NCI-H1092 (cell line): ENCODE measurements at places on chromosomes 7 and 10.

- DNase-seq = no peak
These were observed 89.4 kb downstream of the INPP5A start for GRCh38 chr10:132626761-132627665.

GRCh38 chr7:47537716-47538675, 43.9 kb downstream of the TNS3 start:
- DNase-seq = no peak

- no peak for DNase-seq
These were observed 396 bp downstream of the PSMG3 start for GRCh38 chr7:1569440-1569832.

GRCh38 chr10:73054286-73054685, 42.4 kb downstream of the P4HA1 start:
- no peak for DNase-seq

DNA sequence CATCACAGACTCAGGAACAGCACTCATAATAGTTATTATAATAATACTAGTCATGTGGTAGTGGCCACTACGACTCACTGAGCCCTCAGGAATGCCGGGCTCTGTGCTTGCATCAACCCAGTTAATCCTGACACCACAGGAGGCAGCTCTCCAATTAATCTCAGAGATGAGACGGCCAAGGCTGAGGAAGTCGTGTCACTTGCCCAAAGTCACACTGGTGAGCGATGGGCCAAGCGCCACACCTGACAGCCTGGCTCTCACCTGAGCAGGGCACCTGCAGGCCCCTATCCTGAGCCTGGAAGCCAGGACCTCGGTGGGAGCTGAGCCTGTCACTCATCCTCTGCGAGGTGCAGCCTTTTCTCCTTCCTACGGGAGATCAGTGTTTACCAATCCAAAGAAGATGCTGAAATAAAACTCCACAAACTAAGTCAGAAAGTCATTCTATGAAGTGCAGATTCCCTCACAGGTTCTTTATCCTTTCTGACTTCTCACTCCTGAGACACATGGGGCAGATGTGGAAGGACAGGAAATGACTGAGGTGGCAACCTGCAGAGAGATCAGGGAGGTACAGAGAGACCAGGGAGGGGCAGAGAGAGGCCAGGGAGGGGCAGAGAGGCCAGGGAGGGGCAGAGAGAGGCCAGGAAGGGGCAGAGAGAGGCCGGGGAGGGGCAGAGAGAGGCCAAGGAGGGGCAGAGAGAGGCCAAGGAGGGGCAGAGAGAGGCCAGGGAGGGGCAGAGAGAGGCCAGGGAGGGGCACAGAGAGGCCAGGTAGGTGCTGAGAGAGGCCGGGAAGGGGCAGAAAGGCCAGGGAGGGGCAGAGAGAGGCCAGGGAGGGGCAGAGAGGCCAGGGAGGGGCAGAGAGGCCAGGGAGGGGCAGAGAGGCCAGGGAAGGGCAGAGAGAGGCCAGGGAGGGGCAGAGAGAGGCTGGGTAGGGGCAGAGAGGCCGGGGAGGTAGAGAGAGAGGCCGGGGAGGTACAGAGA, 38.5 kb downstream of the VIPR2 start:
- DNase-seq = no peak

GRCh38 chr7:157789094-157789493, 452.3 kb downstream of the DNAJB6 start:
- DNase-seq = no peak

GRCh38 chr7:104793066-104793465, 220.9 kb upstream of the KMT2E start:
- no peak for DNase-seq

DNA sequence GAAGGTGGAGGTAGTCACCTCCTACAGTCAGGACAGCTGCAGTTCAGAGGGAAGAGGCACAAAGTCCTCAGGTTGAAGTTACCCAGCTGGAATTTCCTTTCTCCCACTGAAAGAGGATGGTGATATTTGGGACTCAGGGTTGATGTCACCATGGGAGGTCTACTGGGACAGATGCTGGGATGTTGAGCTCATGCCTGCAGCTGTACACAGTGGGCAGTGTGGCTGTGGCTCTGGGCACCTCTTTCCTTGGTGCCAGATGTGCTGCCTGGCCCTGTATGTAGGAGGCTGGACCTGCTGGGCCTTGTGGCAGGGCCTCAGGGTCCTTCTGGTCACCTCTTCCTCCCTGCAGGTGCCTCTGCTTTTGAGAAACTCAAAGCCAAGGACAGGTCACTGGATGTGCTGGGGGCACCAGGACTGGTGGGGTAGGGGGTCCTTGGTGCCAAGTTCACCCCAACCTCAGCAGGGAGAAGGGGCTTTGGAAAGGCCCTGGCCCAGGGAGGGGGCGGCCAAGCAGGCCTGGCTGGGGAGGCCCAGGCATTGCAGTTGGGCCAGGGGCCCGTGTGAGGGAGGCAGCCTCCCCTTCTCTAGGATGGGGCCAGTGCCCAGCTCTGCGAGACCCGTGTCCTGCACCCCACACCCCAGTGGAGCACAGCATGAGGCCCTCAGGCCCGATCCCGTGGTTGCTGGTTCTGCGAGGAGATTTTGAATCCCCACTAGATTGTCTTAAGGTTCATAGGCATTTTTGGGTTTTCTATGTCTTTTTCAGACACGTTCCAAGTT, 103.1 kb downstream of the BMS1 start:
- no peak for DNase-seq

DNA sequence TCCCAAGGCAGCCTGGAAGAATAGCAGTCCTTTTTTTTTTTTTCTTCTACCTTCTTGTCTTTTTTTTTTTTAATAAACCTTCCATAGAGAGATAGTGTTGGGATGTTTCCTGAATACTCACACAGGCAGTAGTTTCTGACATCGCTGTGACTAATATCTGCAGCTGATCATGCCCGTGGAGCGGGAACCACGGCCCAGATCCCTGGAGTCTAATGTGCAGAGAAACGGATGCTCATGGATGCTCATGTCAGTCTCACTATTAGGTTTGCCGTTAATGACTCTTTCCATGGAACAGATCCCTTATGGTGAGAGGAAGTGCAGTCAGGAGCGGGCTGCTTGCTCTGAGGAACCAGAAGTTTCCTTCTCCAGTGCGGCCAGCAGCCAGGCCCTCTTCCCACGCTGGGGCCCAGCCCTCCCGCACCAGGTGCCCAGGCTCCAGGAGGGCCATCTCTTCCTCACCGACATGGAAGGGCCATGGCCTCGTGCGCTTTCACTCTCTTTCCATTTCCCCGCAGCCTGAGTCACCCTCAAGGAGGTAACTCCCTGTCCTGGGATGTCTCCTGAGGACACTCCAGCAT, 132.5 kb downstream of the WDR37 start:
- DNase-seq = no peak

DNA sequence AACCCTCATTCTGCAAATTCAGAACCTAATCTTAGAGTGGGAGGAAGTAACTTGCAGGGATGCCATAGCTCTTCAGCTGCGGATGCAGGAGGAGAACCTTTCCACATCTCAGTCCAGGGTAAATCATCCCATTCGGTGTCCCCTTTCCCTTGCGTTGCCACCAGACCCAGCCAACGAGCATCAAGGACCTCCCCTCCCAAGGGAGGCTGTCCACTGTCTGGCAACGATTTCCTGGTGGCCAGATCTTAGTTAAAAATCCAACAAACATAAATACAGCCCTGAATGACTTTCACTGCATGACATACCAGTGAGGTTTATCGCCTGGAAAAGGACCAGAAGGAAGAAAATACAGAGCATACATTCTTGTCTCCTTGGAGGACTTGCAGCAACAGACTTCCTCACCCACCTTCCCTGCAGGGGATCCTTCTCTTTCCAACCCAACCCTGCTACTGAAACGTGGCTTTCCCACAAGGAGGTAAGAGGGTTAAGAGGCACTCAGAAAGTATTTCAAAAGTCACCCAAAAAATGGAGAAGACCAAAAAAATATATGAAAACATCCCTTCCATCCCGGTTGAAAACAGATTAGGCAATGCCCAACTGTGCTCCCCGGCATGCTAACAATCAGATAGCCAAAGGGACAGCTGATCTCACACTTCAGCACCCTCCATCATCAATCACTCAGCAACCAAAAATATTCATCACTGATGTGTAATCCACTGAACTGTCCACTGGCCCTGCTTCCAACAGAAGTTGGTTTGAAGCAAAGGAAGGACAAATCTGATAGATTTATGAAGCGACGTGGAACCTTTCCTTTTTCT, 206.6 kb downstream of the TNS3 start:
- no peak for DNase-seq

DNA sequence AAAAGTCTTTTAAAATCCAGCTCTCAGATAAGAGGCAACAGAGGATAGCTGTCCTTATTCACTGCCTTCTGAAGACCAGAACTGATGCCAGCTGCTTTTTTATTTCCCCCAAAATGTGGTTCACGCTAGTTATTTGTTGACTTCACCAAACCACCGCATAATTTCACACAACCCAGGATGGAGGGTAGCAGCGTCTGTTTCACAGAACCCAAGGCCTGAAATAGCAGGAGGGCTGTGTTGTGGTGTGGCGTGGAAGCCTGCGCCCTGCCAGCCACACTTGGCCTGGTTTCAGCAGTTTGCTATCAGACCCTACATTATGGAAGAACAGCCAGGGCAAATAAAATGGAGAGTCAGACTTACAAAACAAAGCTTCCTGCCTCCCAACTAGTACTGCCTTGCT, 155.4 kb downstream of the DYNC1I1 start:
- peak; percentile 71 for DNase-seq

DNA sequence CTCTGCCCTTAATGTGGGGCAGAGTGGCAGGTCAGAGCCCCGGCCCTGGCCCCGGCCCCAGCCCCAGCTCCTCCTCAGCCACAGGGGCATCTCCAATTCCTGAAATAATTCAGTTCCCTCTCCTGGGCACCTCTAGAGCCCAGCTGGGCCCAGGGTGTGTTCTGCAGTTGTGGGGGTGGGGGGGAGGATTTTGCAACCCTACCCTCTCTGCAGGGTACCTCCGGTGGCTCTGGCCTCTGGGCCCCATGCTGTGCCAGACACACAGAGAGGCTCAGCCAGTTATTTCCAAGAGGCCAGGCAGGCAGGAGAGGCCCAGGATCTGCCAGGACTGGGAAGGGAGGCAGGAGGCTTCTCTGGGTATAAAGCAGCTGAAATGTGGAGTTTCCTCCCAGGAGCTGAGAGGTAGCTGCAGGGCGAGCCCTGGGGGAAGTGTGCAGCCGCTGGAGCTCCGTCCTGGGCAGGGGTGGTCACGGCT, 47.9 kb downstream of the PWWP2B start:
- DNase-seq = no peak

GRCh38 chr10:17255512-17255911, 27.5 kb downstream of the VIM start:
- no peak for DNase-seq

DNA sequence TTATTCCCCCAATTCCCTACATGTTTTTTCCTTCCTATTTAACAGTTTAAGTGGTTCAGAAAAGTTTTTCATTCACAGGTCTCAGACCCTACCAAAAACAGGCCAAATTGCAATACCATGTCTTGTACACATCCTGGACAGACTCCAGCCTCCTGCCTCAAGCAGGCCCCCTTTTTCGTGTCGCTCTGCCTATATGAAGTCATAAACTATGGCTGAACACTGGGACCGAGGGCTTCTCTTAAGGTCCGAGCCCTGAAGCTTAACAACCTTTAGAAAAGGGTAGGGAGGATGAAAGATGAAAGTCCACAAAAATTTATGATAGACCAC, 1.4 kb downstream of the FBXW4 start:
- no peak for DNase-seq

DNA sequence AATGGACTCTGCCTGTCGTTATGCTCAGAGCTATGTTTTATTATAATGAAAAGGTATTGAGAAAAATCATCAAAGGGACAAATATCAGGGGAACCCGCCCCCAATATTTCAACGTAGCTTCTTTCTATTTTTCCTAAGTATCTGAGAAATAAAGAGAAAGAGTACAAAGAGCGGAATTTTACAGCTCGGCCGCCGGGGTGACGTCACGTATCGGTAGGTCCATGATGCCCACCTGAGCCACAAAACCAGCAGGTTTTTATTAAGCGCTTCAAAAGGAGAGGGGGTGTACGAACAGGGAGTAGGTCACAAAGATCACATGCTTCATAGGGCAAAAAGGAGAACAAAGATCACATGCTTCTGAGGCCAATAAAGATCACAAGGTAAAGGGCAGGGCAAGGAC, 281.6 kb upstream of the POM121L12 start:
- no peak for DNase-seq

DNA sequence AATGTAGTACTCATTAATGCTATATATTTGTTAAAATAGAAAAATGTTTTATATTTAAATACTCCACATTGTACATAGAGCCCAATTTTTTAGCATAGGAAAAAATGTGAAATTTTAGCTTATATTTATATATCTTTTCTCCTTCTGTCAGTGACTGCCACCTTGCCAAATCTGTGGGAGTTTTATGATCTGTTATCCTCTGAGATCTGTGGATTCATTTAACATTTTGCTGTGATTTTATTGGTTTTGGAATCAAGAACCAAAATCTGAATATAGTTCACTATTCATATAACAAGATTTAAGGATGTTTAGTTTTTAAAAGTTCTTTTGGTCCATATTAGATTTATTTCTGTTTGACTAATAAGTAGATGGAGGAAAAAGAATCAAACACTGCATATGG, 127.9 kb downstream of the PPP1R9A start:
- DNase-seq = no peak

DNA sequence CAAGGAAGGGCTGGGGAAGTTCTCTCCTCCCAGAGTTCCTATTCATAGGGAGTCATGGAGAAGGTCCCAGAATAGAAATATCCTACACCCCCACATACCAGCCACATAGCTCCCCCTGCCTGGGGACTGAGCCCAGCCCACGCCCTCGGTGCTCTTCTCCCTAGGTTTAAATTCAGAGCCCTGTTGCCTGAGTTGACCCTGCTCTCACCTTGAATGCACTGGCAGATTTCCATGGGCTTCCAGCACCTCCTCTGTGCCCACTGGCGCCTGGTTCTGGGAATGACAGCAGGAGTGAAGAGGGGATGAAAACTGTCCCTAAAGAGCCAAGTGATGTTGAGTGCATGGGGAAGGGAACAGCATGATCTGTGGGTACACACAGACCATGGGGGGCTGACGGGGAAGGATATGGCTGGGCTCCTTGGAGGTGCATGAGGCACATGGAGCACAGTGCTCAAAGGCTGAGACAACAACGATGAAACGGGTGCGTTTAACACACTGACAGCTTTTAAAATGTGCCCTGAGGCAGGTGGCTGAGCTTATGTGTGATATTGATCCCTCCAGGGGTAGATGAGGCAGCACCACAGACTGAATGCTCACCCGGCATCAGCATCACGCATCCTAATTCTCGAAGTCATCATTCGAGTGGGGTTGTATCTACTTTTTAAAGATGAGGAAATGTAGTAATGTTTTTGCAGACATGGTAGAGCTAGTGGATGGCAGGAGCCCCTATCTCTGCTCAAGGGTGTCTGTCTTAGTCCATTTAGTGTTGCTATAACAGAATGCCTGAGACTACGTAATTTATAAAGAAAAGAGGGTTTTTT, 53.7 kb upstream of the IGFBP3 start:
- DNase-seq = no peak

GRCh38 chr7:90409667-90410066, 6.4 kb downstream of the CLDN12 start:
- DNase-seq = no peak
